Uterus (tissue), 4 donors: ENCODE measurements at places on chromosomes 5 and 9. TPM values are rescaled to one million over a fixed set of nuclear protein-coding genes. Genes with fewer than 3 reads are reported as not detected.

GRCh38 chr9:134972140-134972539 lies 54.4 kb upstream of the FCN1 start:
- DNase-seq: no peak

- no peak for DNase-seq
Observed at GRCh38 chr9:79383096-79383495, 188.7 kb upstream of the TLE4 start.

GRCh38 chr5:138369261-138369660 lies 16.8 kb downstream of the KDM3B start:
- DNase-seq: no peak

DNA sequence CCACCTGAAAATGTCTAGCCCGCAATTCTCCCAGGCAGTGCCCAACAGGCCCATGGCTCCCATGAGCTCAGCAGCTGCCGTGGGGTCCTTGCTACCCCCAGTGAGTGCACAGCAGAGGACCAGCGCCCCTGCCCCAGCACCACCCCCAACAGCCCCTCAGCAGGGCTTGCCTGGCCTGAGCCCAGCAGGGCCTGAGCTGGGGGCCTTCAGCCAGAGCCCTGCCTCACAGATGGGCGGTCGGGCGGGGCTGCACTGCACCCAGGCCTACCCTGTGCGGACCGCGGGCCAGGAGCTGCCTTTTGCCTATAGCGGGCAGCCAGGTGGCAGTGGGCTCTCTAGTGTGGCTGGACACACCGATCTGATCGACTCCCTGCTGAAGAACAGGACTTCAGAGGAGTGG lies 19.3 kb upstream of the LTC4S start:
- no peak for DNase-seq

DNA sequence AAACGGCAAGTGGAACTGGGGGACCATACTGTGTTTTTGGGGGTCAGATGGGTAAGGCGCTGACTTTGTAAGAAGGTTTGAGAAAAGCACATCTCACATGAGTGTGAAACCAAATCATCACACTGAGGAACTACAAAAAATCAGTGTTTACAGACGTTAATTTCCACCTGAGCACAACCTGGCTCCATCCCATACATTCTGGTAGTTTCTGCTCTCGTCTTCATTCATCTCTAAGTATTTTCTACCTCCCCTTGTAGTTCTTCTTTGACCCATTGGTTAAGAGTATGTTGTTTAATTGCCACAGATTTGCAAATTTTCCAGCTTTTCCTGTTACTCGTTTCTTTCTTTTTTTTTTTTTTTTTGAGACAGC lies 8.9 kb upstream of the DPP7 start:
- DNase-seq: no peak

DNA sequence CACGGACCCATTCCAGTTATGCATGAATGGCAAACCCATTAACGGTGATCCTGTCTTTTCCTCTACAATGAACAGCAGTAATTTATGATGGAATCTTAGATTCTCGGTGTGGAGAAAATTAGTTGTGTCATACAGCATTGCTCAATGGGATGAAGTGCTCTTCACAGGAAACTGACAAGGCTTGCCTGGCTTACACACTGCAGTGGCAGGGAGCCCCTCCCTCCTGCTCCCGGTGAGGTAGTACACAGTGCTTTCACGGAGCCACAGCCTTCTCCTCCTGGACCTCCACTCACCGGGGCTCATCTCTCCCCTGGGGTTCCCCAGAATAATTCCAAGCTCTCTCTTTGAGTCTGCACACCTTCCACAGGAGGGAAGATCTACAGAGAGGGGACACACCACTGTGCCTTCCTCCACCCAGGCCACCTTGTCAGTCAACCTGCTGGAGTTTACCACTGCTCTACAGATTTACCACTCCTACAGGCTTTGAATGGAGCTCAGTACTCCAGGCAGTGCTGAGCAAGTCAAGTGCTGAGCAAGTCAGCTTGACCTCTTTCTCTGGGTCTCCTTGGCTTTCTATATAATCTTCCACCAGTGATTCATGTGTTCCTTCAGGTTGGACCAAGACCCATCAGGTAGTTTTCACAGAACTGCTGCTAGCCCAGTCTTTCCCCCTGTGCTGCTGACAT lies 59.1 kb upstream of the TBC1D2 start:
- DNase-seq: no peak

DNA sequence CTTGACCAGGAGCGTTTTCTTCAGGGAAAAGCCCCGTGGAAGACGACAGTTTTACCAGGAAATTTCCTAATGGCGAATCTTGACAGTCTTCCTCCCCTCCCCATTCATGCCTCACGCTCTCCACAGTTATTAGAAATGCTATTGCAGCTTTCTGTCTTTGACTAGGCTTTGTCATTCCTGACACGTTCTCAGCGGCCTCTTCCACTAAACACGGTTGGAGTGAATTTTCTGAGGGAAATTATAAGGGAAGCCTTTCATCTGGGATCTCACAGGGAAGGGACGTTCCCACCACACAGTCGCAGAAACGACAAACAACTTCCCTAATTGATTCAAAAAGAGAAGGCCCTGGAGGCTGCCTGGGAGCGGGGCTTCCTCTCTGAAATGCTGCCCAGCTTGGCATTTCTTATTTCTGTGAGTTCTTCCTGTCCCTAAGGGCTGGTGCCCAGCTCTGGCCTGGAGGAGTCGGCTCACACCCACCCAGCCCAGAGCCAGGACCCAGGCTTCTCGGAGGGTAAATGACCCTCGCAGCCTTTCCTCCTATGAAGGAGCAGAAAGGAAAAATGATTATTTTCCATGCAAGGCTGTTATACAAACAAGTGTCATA lies 57.1 kb upstream of the PPP1R26 start:
- no peak for DNase-seq

- no peak for DNase-seq
Observed at GRCh38 chr9:16025627-16026026, 472.8 kb downstream of the CCDC171 start.

GRCh38 chr5:52746539-52746938 lies 41.2 kb upstream of the ITGA1 start:
- no peak for DNase-seq

Gene KCNV2
- total RNA-seq: not detected

Gene TLN1
- 248 TPM for total RNA-seq

Gene ANKRD33B
- total RNA-seq: 7.9 TPM

Gene SPACA9
- total RNA-seq: 0.26 TPM

Gene FOXD4L4
- total RNA-seq: not detected
